ENCODE measurements at places on chromosomes 4 and X. TPM values are rescaled to one million over a fixed set of nuclear protein-coding genes. Genes with fewer than 3 reads are reported as not detected.

DNA sequence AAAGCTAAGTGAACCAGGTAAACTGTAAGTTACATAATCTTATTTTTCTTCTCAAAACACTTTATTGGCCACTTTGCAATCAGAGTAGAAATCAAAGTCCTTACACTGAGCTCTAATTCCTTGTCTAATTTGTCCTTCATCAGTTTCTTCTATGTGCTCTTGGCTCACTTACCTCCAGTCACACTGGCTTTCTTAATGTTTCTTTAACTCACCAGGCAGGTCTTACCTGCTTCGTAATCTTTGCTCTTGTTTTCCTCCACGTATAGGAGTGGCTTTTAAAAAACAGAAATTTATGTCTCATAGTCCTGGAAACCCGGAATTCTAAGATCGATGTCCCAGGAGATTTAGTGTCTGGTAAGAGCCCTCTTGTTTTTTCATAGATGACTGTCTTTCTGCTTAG lies 1462.1 kb downstream of the FSTL5 start:
- no peak for DNase-seq

- no peak for DNase-seq
Measured at GRCh38 chrX:46575991-46576392, 2.4 kb downstream of the CHST7 start.

GRCh38 chrX:79325263-79325958 lies 41.7 kb downstream of the ITM2A start:
- DNase-seq, result no peak

DNA sequence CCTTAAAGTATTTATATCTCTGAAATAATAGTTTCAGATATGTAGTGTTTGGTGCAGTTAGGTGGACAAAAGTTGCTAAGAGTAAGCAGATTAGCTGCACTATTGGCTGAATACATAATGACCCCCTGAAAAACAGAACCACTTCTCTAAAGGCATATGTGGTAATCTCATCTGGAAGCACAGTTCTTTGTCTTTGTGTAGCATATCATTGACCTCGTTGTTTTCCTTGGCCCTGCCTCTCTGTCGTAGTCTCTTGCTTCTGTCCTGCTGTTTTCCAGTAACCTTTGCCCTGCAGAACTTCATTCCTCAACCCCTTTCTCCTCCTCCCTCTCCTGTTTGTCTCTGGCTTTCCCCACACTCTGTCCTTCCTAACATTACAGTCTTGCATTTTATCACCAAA lies 41.4 kb downstream of the JADE3 start:
- no peak for DNase-seq

DNA sequence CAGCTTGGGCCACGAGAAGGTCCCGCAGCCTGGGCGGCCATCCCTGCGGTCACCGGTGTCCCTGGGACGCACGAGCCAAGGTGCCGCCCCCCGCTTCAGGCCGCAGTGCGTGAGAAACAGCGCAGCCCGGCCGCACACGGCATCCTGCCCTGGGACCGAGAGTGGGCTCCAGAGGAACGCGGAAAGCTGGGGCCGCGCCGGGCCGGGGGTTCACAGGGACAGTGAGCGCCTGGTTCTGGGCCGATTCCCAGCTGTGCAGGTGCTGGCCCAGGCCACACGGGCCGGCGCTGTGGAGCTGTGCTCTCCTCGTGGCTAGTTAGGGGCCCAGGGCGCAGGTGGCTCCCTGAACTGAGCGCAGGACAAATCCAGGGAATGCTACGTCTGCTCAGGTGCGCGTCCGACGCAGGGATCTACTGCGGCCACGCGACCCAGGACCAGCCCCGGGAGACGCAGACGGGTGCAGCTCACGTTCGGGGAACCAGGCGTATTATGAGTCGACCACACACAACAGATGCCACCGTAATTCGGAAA lies 25.8 kb upstream of the GTPBP6 start:
- DNase-seq, result peak; percentile 42

DNA sequence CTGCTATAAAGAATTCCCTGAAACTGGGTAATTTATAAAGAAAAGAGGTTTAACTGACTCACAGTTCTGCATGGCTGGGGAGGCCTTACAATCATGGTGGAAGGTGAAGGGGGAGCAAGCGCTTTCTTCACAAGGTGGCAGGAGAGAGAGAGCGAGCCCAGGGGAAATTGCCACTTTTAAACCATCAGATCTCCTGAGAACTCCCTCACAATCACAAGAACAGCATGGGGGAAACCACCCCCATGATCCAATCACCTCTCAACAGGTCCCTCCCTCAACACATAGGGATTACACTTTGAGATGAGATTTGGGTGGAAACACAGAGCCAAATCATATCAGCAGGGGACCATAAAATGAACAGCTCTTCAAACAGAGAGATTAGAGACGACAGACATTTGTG lies 198.6 kb downstream of the MAGEB5 start:
- no peak for DNase-seq

DNA sequence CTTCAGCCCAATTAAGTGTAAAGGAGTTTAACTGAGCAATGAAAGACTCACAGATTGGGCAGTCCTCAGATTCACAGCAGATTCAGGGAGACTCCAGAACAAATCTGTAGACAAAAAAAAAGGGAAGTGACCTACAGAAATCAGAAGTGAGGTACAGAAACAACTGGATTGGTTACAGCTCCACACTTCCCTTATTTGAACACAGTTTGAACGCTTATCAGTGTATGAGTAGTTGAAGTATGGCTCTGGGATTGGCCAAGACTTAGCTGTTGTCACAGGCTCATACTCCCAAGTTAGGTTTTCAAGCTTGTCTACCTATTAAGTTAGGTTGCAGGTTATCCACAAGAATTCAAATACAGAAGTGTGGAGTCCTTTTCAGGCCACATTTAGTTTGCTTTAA lies 112.4 kb upstream of the ELOVL6 start:
- no peak for DNase-seq

GRCh38 chr4:81571105-81571504 lies 99.4 kb upstream of the RASGEF1B start:
- no peak for DNase-seq

GRCh38 chr4:94714365-94715160 lies 43.2 kb upstream of the BMPR1B start:
- no peak for DNase-seq

GRCh38 chr4:107760281-107760947 lies 40.4 kb upstream of the PAPSS1 start:
- DNase-seq, result peak; percentile 48

GRCh38 chr4:35538807-35539206 lies 705.5 kb downstream of the ARAP2 start:
- no peak for DNase-seq

GRCh38 chr4:128384765-128385598 lies 97.4 kb upstream of the PGRMC2 start:
- no peak for DNase-seq

DNA sequence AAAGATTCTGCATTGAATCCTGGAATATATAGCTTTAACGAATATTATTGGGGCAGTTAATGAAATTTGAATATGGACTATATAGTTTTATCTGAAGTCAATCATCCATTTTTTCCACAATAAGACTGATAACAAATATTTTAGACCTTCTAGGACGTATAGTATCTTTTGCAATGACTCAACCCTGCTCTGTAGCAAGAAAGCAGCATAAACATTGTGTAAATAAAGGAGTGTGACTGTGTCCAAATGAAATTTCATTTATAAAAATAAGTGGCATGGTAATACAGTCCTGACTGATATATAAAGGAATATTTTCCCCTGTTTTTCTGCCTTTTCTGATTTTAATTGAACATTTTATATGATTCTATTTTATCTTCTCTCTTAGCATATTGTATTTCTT lies 947.7 kb upstream of the SLIT2 start:
- DNase-seq, result no peak

DNA sequence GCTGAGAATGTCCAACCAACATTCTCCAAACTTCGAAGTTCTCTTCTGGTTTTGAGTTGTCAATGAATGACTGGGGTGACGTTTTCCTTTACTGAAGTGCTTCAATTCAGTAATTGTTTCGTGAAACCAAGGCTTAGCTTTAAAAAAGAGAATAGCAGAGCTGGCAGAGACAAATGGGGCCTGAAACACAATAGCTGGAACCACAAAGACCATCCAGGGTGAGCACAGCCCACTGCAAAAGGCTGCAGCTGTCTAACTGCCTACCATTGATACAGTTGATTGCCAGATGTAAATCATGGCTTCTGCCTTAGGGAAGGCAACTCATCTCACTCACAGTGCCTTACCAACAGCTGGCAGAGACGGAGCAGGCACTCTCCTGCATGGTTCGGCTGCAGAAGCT lies 78.7 kb upstream of the ZNF518B start:
- DNase-seq, result no peak

- peak; percentile 42 for DNase-seq
Measured at GRCh38 chr4:2249526-2250356, 7.8 kb upstream of the HAUS3 start.

RWDD4 gene
- total RNA-seq, result 16.2 TPM

PNMA3 gene
- total RNA-seq, result 0.41 TPM

YY2 gene
- 1.1 TPM for total RNA-seq

PHOX2B gene
- total RNA-seq, result not detected

SOX3 gene
- not detected for total RNA-seq

RASL11B gene
- total RNA-seq, result 0.41 TPM

SPANXB1 gene
- total RNA-seq, result not detected

NXF2 gene
- 0.35 TPM for total RNA-seq

TCEAL6 gene
- total RNA-seq, result not detected

GTPBP6 gene
- 47.1 TPM for total RNA-seq
